ENCODE measurements at places on chromosomes 3 and 15. TPM values are rescaled to one million over a fixed set of nuclear protein-coding genes. Genes with fewer than 3 reads are reported as not detected.

Gene CCDC191
- total RNA-seq, result 1.6 TPM

Gene TMEM158
- total RNA-seq, result 3.5 TPM

Gene SH3GL3
- 3.3 TPM for total RNA-seq

Gene NEIL1
- total RNA-seq, result 4.7 TPM

Gene SNURF
- total RNA-seq, result 3.9 TPM

Gene ARGFX
- not detected for total RNA-seq

Gene TAGLN3
- not detected for total RNA-seq

Gene P3H2
- 15.0 TPM for total RNA-seq

Gene DGKG
- total RNA-seq, result 0.40 TPM

GRCh38 chr3:55370272-55370671 is 116.8 kb downstream of the WNT5A start:
- no peak for ATAC-seq

- ATAC-seq, result no peak
These were observed 244.2 kb downstream of the WNT5A start for GRCh38 chr3:55242921-55243320.

DNA sequence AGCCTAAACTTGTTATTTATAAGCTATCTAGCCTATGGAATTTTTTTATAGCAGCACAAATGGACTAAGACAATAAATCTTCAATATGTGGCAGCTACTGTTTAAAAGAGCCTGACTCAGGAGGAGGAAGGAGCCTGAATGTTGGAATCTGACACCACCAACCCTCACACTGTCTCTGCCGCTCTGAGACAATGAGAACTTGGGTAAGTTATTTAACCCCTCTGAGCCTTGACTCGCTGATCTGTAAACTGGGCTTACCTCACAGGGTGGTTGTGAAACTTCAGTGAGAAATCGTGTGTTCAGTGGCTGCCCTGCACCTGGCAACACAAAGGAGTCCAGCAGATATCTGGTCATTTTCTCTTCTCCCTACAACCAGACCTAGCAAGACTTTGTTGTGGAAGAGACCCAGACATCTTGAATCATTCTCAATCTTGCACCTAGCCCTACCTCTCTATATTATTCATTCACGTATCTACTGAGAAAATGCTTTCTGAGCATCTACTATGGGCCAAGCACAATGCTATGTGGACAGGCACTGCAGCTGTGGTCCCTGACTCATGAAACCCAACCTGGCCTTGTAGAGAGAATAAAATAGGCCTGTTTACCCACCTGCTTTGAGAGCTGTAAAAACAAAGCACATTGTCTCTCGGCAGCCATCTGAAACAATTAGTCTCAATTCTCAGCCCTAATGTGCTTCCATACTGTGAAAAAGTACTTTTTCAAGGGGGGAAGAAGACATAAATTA is 81.9 kb upstream of the SLC25A36 start:
- no peak for ATAC-seq

DNA sequence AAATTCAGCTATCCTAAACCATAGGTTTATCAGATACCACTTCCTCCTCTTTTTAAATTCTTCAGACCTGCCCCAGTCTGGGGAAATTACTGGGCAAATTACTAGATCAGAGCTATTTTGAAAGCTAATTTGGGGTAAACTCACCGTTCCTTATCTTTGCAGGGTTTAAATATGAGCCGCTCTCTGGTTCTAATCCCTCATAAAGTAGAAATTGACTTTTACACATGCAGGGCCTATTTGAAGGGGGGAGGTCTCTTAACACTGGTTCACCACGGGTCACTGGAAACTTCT is 11.0 kb upstream of the MEIS2 start:
- no peak for ATAC-seq

DNA sequence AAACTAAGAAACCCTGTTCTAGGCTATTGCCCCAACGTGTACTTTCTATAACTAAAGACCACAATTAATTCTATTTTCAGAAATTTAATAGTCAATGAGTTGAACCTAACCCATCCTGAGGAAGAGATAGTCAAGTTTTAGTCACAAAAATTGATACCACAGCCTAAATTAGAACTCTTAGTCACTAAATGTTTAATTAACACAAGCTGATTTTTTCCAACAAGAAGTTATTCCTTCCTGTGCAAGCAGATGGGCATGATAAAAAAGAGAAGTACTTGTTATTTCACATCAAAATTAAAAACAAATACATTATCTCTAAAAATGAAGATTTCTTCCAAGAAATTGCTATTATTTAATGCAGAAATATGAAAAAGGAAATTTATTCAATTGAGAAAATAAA is 38.4 kb upstream of the TERB2 start:
- no peak for ATAC-seq

GRCh38 chr3:25707268-25707926 is 42.7 kb upstream of the TOP2B start:
- ATAC-seq, result no peak

DNA sequence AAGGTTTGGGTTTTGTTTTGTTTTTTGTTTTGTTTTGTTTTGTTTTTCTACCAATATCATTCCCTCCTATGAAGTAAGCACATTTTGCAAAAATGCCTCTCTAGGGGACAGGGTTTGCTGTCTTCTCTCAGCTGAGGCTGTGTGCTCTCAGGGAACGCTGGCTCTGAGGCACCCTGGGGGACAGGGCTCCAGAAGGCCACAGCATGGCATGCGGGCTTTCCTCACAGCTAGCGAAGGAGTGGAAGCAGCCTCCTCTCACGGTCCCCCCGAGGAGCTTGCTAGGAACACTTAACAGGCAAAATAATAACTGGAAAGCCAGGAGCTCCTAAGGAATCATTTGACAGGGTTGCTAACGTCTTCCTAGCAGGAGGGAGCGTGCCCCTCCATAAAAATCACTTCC is 227.7 kb upstream of the ST8SIA2 start:
- ATAC-seq, result no peak

DNA sequence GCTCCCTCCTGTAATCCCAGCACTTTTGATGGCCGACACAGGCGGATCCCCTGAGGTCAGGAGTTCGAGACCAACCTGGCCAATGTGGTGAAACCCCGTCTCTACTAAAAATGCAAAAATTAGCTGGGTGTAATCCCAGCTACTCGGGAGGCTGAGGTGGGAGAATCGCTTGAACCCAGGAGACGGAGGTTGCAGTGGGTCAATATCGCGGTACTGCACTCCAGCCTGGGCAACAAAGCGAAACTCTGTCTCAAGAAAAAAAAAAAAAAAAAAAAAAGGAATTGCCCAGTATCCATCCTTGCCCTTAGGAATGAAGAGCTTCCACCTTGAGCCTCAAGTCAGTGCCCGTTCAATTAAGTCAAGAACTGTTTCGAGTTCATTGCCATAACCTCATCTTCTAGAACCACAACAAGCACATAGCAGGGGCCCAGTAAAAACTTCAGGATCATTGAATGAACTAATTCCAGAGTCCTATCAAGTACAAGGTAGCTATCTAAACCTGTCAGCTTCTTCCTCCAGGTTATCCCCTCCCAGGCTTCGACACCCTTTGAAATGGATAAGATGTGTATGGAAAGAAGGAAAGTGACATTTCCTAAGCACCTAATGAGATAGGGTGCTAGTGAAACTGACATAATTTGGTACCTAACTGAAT is 826 bp downstream of the DBR1 start:
- no peak for ATAC-seq

DNA sequence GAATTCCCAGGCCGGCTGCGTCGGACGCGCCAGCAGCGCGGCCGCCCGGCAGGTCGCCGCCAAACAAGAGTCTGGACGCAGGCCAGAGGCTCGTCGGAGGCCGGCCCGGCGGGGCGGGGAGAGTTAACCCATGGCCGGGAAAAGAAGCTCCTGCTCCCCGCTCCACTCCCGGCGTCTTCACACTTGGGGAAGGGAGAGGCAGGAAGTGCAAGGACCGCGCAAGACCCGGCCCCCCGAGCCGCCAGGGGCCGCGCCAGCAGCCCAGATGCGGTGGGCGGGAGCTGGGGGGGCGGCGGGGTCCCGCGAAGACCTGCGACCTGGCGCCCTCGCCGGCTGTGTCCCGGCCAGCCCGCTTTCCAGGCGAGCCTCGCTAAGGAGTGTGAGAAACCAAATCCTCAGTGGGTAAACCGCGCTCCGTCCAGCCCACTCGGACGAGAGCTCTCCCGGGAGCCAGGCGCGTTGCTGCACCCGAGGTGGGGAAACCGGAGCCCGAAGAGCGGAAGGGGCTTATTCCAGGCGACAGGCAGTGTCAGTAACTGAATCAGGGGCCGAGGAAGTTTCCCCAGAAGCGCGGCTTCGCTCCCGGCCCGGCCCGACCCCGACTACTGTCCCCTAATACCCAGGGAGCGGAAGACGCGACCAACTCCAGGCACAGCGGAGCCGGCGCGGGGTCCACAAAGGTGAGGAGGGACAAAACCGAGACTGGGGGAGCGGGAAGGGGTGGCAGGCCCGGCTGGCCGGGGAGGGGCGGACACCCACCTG is 721 bp downstream of the ADAMTS7 start:
- peak; percentile 19 for ATAC-seq

DNA sequence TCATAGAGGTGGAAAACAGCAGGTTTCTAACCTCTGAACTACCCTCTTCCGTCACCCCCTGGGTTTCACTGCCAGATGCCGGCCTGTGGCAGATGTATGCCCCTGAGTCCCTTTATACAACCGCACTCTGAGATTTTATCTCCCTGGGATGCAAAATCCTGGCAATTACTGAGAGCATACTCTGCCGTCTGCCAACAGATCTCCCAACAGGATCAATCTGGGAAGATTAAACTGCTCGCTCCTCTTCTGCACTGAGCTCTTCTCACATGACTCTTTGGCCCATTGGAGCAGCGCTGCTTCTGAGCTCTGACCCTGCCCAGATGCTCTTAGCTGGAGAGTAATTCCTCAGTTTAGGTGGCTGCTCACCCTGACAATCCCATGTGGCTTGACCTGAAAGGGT is 133.2 kb downstream of the LIPC start:
- no peak for ATAC-seq

DNA sequence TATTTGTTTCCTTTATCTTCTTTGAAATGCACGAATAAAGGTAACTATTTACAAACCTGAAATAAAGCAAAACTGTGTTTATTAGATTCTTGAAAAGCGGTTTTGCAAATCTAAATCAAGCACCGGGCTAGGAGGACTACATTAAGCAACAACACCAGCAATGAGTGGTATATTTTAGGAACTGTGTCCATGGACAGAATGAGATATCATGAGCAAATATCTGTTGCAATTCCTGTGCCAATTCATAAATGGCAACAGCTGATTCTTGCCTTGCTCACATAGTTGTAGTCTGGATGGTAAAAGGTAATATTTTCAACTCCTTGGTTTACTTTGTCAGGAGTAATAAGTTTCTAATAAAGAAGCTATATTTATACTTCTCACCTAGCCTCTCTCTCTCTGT is 403.3 kb downstream of the LPP start:
- no peak for ATAC-seq

GRCh38 chr15:48800245-48800644 is 10.6 kb downstream of the CEP152 start:
- no peak for ATAC-seq

DNA sequence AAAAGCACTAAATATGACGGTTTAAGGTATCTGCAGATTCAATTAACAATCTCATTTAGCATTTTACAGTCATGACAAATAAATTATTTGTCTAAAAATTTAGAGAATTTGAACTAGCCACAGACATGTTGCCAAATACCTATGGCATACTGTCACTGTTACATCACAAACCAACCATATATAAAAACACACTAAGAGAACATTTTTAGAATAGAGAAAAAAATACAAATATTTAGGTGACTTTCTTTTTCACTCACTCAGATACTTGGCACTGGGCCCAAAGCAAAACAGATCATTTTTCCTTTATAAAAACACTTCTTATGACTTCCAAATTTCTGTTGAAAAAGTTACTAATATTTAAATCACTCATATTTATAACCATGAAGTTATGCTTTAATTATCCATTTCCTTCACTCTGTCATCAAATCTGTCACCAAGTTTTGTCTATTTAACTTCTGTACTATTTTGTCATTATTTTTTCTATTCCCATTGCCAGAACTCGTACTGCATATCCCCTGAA is 644.7 kb downstream of the OTOL1 start:
- no peak for ATAC-seq

GRCh38 chr3:134620476-134621115 is 30.2 kb downstream of the KY start:
- ATAC-seq, result no peak
